Fibroblast of lung (primary cell): ENCODE measurements at places on chromosomes 13 and 19. TPM values are rescaled to one million over a fixed set of nuclear protein-coding genes. Genes with fewer than 3 reads are reported as not detected.

CYP4F8 gene
- total RNA-seq = not detected in 2 replicates

IGLON5 gene
- not detected in 2 replicates for total RNA-seq

GRCh38 chr13:71866335-71867130 is 471 bp downstream of the DACH1 start:
- no peak for DNase-seq

GRCh38 chr13:111122056-111122455 is 6.9 kb downstream of the ARHGEF7 start:
- DNase-seq = no peak

GRCh38 chr19:36028313-36029041 is 4.2 kb downstream of the CLIP3 start:
- DNase-seq = no peak

GRCh38 chr19:50488389-50489194 is 11.9 kb upstream of the GARIN5A start:
- DNase-seq = no peak

- DNase-seq = no peak
Measured at GRCh38 chr19:9673912-9674662, 813 bp downstream of the ZNF562 start.

DNA sequence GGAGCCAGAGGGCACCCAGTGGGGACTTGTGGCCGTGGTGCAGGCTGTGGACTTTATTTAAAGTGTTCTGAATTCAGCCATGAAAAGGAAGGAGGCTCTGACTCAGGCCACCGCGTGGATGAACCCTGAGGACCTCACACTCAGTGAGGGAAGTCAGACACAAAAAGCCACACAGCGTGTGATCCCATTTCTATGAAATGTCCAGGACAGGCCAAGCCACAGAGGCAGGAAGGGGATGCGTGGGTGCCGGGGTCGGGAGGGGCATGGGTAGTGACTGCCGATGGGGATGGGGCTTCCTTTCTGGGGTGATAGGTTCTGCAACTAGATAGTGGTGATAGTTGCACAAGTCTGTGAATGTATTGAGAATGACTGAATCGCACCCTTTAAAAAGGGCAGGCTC is 8.7 kb upstream of the ZBTB7A start:
- no peak for DNase-seq

- no peak for DNase-seq
Measured at GRCh38 chr19:33248954-33249613, 23.4 kb upstream of the SLC7A10 start.

- no peak for DNase-seq
Measured at GRCh38 chr13:109626386-109627171, 159.8 kb downstream of the IRS2 start.

GRCh38 chr19:31356587-31357314 is 7.5 kb upstream of the TSHZ3 start:
- peak; percentile 33 for DNase-seq

DNA sequence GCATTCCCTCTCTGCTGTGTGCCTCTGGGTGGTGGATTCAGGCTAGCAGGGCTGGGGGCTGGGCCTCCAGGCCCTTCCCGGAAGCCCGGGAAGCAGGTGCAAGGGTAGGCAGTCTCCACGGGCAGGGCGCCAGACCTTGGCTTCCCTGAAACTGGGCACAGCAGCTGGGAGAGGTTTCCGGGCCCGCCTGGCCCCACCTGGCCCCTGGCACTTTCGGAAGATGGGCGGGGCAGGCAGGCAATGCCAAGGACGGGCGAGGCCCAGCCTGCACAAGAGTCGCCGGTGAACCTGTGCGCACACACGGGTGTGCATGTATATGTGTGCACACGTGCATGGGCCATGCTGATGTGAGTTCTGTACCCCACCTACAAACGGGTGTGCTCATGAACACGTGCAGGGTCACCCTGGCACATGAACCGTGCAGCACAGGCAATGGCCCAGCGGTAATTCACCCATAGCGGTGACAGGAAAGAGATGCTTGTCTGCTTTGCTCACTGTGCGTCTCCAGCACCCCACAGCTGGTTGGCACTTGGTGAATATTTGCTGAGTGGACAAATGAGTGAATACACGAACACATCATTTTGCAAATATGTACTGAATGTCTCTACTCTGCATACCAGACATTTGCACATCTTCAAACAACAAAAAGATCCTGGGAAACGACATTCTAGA is 15.3 kb downstream of the GADD45B start:
- DNase-seq = peak; percentile 92
